GM23248 (cell line): ENCODE measurements at places on chromosomes 1 and 21.

GRCh38 chr1:172545396-172546004 lies 12.6 kb downstream of the SUCO start:
- no peak for DNase-seq

- no peak for DNase-seq
Measured at GRCh38 chr1:115261496-115261895, 76.6 kb downstream of the NGF start.

DNA sequence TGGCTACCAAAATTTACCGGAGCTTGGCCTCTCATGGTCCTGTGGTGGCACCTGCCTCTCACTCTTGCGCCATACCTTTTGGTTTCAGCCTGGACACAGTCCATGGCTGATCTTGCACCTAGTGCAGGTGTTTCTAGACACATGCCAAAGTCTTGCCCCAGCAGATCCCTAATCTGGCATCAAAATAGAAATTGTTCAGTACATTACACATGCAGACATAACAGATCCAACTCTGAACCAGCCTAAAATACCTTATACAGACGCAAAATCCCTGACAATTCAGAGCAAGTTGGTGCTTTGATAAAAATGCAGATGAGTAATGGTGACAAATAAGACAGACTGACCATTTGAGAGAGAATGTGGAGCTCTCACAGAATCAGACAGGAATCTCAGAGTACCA lies 44.1 kb downstream of the NGF start:
- peak; percentile 46 for DNase-seq

DNA sequence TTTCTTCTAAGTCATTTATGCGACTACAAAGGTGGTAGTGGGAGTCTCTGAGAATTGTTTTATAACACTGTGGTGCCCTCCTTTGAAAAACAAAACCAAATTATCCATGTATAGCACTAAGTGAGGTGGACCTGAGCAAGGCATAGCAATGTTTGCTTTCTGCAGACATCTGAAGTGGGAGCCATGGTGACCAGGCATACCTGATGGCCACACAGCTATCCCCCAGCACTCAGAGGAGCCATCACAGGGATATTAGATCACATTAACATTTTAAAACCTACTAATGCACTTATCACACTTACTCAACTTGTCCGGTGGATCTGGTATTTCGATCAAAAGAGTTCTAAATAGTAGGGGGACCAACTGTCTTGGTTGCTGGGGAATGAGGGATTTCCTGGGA lies 24.8 kb upstream of the AVPR1B start:
- DNase-seq: no peak

DNA sequence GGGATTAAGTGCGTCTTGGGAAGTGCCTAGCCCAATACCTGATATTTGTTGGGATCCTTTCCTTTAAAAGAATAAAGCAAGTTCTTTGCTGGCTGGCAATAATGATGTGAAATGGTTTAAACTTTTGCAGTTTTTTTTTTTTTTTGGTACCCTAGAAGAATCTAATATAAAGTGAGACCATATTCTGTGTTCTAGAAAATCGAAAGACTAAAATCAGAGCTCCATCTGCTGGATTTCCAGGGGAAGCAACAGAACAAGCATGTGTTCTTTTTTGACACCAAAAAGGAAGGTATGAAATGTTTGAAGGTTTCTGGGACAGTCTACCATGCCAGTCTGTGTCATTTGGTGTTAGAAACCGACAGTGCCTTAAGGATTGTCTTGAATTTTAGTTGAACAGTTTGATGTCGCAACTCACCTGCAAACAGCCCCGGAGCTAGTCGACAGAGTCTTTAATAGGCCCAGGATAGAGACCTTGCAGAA lies 6.4 kb downstream of the UTP11 start:
- peak; percentile 64 for DNase-seq
